ENCODE measurements at places on chromosomes 1 and 21.

DNA sequence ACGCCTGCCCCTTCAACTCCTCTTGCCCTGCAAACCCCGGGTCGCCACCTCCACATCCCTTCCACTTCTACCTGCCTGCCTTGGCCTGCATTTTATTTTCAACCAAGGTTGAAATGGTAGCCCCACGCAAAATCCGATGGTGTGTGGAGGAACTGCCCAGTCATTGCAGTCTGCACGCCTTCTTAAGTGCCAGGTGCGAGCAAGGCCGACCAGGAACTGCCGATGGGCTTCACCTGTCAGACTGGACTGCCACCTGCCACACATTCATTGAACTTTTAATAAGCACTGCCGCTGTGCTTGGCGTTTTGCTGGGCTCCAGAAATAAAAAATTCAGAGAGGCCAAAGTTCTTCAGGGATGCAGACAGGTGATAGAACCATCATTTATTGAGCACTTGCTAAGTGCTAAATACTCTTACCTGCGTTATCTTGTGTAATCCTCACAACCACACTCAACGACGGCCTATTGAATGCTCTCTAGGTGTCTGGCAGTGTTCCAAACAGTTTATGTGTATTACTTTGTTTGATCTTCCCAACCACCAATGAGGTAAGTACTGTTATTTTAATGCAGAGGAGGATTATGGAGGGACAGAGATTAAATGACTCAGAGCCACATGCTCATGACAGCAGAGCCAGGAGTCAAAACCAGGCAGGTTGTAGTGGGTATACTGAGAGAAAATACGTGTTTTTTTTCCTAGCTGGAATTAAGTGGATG lies 36.2 kb downstream of the CACHD1 start:
- DNase-seq: peak; percentile 49

- DNase-seq: no peak
Observed at GRCh38 chr1:189180057-189180456, 1297.6 kb downstream of the BRINP3 start.

- DNase-seq: no peak
Observed at GRCh38 chr1:160371346-160371631, 4.4 kb downstream of the NHLH1 start.

DNA sequence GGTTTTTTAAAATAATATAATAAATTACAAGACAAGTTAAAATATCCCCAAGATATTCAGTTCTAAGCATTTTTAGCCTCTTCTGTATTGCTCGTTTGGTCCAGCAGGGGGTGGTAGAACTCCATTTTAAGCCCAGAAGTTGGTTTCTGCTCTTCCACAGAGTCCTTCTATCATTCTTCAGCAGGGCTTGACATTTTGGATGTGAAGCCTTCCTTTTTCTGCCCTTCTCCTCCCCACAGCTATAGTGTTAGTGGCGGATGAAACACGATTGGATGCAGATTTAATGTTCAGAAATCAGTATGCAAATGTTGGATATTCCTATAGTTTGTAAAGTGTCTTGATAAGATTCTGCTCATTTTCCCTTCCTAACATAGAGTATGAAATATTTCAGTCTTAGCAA lies 1.4 kb downstream of the NCAM2 start:
- peak; percentile 71 for DNase-seq

- DNase-seq: no peak
Observed at GRCh38 chr1:56799605-56800400, 19.4 kb downstream of the FYB2 start.

GRCh38 chr21:41895643-41896493 lies 16.7 kb upstream of the PRDM15 start:
- DNase-seq: peak; percentile 56

DNA sequence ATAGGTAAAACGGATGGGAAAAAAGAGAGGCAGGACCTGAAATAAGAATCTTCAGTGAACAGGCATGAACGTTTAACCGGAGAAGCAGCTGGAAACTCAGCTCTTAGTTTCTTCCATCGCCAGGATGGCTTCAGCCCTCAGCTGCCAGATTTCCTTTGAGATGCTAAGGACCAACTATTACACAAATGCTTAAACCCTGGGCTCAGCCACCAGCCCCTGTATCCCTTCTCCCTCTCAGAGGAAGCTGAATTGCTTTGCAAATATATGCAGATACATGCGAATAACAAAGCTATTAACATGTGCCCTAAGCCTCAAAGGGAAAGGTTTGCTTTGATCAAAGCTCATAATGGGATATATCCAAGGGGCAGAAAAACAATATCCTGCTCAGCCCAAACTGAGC lies 515.1 kb downstream of the OMA1 start:
- DNase-seq: no peak

DNA sequence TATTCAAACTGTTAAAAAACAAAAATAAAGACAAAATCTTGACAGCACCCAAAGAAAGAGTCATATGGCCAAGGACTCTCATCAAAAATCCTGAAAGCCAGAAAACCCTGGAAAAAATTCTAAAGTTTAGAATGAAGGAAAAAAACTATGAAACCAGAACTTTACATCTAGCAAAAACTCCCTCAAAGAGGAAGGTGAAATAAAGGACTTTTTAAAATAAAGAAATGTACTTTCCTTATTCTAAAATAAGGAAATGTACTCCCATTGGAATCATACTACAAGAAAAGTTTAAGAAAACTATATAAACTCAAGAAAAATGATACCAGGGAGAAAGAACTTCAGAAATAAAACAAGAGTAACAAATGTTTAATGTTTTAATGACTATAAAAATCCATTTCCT lies 206.3 kb downstream of the KCNT2 start:
- no peak for DNase-seq
